Stimulated activated CD4-positive, alpha-beta T cell treated with anti-CD3 and anti-CD28 coated beads, Interleukin-1b, Interleukin-23, amount 100 ng/mL, for 48 hours (primary cell): ENCODE measurements at places on chromosomes 11 and 22.

DNA sequence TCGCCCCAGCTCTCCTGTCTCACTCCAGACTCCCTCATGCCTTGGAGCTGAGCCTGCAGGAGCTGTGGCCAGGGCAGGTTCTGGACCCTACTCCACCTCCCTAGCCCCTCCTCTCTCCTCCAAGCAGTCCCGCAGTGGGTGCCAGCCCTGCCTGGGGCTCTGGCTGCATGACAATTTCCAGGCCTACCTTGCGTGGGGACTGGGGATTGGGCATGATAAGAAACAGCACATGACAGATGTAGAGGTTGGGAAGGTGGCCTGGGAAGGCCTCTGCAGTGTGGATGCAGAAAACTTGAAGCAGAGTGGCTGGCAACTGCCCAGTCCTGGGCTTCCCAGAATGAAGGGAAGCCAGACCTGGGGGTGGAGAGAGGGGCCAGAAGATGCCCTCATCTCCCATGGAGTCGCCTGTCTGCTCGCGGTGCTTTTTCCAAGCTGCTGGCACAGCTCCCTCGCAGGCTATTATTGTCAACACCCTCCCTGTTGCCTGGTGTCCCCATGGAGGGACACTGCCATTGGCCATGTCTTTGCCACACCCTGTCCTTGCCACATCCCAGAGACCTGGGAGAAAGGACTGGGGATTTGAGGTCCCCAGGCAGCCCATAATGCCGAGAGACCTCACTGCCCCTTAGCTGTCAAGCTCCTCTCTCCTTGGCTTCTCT lies 48.9 kb upstream of the CDON start:
- no peak for DNase-seq

GRCh38 chr22:40665312-40665711 lies 14.0 kb upstream of the MCHR1 start:
- no peak for DNase-seq

DNA sequence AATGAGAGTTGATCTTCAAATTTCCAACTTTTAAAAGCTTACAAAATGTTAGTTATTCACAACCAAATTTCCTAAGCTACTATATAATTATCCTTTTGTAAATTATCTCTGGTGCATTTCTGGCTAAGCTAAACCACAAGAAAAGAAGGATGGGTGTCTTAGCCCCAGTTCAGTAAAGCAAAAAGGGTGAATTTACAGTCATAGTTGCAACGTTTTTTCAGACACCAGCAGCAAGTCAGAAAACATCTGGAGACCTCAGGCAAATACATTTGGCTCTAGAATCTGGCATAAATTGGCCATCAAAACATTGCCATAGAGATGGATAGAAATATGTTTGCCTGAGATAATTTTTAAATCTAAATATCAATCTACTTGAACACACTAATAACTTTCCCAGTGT lies 257.0 kb downstream of the GUCY1A2 start:
- no peak for DNase-seq

DNA sequence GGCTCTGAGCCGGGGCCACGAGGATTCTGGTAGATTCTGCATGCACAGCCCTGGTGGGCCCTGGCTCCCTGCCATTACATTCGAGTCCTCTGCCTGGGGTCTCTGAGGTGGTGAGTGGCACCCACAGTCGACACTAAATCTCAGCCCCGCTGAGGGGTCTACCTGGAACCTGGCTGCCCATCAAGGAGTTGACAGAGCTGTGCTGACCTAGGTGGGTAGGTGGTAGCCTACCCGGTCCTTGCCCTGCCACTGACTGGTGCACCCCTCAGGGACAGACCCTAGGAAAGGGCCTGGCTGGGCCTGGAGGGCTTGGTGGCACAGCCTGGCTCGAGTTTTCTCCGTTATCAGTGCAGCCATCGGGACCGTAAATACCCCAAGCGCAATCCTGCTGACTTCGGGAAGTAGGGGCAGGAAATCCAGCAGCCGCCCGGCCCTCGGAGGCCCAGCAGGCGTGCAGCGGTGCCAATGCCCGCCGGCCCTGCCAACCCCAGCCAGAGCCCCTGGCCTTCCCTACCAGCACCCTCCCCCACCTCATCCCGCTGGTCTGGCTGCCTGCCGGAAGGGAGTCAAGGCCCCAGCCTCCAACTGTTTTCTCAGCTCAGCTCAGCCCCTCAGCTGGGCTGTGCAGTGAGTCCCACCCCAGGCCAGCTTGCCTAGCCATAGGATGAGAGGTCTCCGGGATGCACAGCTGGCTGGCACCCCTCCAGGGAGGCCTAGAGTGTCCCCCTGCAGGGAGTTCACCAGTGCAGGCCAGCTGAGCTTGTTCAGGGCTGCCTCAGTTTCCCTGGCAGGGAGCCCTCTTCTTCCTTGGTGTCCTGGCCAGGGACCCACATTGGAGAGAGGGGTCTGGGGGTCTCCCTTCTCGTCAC lies 80.4 kb upstream of the KCNQ1OT1 start:
- peak; percentile 0 for DNase-seq

DNA sequence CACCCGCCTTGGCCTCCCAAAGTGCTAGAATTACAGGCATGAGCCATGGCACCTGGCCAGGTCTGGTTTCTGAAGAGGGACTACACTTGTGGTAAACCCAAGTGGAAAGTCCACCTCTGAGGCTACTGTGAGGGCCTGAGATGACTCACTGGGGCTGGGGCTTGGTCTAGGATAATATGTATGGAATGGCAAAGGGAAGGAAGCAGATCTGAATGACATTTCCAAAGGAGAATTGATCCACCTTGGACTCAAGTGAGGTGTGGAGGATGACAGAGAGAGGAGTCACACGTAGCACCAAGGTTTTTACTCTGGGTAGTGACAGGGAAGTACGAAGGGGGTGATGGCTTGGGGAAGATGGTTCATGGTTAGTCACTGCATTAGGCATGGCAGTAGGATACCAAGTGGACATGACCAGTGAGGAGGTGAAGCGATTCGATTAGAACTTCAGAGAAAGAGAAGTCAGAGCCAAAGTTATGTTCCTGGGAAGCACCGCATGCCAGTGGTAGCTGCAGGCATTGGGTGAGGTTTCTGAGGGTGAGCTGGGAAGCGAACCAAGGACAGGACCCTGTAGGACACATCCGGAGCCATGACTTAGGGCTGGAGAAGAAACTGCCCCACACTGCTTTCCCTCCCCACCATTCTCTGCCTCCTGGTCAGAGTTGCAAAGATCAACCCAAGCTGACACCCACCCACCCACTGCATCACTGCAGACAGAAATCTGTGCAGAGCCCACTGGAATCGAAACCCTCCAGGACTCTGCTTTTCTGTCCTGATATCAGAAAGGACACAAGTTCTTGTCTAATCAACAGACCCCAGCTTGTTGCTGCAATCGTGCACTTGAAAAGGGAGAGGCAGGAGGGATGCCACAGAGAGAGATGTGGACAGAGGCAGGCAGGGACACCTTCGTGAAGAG lies 13.0 kb upstream of the BCL9L start:
- no peak for DNase-seq

DNA sequence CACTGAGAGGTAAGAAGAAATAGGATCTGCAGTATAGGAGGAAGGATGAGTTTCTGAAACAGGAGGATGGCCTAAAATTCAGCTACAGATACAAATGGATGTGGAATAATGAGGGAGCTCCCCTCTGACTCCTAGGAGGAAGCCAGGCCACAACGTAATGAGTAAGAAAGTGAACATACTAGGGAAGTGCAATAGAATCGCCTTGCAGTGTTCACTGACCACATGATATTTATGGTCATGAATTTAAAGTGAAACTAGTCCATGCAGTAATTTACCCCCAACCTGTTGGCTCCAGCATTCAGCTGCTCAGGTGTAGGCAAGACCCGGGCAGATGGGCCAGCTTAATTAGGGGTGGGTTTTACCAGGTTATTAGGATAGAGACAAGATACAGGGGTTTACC lies 101.7 kb downstream of the DEUP1 start:
- no peak for DNase-seq

DNA sequence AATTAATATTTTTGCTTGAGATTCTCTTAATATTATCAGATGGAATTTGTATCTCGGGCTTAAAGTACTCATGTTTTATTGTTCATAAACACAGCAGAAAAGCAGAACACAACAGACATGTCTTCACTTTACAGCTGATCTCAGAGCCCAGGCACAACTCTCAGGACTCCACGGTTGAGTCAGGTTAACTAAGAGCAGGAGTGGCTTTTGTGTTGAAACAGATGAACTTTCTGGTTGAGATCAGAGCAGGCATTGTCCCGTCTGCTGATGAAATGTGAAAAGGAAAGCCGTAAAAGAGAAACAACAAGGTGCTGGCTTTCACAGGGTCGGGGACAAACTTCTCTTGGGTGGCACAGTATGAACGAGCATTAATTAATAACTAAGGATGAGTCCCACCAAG lies 49.0 kb downstream of the JHY start:
- no peak for DNase-seq
